ENCODE measurements at places on chromosomes 1 and 21.
A peak's percentile ranks its signal among the peaks of the same experiment; 100 is the strongest.

GRCh38 chr1:173868266-173869020 is at the start of gene ZBTB37:
Gene ZBTB37 (plus strand): TSS chr1:173868380. CDS start chr1:173870226, 1,846 bp downstream.
- DNase-seq, result peak; percentile 84

- no peak for DNase-seq
Observed at GRCh38 chr1:13619909-13620308, 36.3 kb downstream of the PDPN start.

DNA sequence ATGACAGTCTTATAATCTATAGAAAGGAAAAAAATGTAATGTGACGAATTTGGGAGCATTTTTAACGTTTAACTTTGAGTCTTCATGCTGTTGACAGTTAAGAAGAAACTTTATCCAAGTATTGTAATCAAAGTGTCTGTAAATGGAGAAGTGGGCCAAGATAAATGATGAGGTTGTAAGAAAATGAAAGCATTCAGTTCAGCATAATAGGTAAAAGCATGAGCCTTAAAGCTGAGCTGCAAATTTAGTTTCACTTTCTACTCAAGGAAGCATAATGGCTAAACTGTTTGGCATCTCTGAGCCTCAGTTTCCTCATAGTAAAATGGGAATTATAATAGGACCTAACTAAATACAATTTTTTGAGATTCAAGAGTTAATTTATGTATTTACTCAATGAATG is 1554.8 kb downstream of the KCNT2 start:
- peak; percentile 5 for DNase-seq

GRCh38 chr1:29379443-29380073 is 143.2 kb downstream of the PTPRU start:
- peak; percentile 4 for DNase-seq

DNA sequence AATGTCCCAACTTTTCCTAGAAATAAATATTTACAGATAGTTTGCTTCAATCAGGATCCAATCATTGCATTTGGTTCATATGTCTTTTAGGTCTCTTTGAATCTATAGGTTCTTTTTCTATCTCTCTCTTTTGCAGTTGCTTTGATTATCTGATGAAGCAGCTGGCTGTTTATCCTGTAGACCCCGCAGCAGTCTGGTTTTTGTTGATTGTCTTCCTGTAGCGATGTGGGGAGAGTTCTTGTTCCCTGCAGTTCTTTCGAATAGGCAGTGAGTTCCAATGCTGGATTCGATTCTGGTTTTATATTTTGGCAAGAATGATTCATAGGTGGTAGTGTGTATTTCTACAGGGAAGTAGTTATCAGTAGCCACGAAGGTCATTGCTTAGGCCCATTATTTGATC is 7.4 kb upstream of the MIXL1 start:
- no peak for DNase-seq

- DNase-seq, result no peak
Observed at GRCh38 chr1:37989361-37989930, 376 bp downstream of the SF3A3 start.

- DNase-seq, result no peak
Observed at GRCh38 chr1:41917076-41917475, 1.6 kb downstream of the HIVEP3 start.

DNA sequence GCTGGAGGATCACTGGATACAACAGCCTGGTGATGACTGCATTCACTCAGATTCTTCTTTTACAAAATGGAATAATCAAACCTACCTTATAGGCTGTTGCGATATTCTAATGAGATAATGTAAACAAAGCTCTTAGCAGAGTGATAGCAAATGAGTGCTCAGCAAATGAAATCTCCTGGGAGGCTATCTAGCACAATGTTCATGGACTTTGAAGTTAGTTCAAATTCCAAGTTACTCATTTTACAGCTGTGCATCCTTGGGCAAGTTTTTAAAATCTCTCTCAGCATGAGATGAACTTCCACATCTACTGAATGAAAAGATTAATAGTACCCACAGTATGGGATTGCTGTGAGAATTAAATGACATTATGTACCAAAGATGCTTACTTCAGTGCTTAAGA is 80.8 kb upstream of the PAPPA2 start:
- no peak for DNase-seq

- DNase-seq, result no peak
Observed at GRCh38 chr1:221630236-221630635, 111.7 kb downstream of the DUSP10 start.
